ENCODE measurements at places on chromosomes 2 and 18. TPM values are rescaled to one million over a fixed set of nuclear protein-coding genes. Genes with fewer than 3 reads are reported as not detected.

Gene SPC25
- 1.4 TPM for total RNA-seq

- H3K27ac ChIP-seq, result no peak overlapping the region
- DNase-seq, result no peak
- H3K27me3 ChIP-seq, result no peaks in the 10 kb centered on the region
- H3K4me3 ChIP-seq, result no peak overlapping the region
- peaks cover 48% of the 10 kb centered on the region for H3K4me1 ChIP-seq
Observed at GRCh38 chr2:46557788-46558187, 78.4 kb downstream of the TMEM247 start.

DNA sequence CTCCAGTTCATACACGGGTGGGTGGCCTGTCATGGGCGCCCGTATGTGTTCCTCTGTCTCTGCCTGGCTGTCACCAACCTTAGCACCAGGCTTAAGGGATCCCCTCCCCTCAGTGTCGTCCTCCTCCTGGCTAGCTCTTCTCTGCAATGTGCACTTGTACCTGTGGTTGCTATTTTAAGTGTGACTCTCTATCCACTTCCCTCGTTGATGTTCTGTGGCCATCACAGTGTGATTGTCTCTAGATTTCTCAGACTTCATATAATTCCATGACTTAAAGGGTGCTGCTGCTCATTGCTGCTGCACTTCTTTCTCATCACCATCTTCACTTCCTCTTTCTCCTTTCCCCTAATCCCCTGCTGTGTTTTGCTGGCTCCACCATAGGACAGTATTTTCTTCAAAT lies 143.4 kb downstream of the EML6 start:
- H3K27ac ChIP-seq, result no peak overlapping the region
- H3K27me3 ChIP-seq, result no peaks in the 10 kb centered on the region
- no peaks in the 10 kb centered on the region for H3K36me3 ChIP-seq
- H3K4me1 ChIP-seq, result no peaks in the 10 kb centered on the region

Gene NPHP1
- total RNA-seq, result 5.6 TPM

DNA sequence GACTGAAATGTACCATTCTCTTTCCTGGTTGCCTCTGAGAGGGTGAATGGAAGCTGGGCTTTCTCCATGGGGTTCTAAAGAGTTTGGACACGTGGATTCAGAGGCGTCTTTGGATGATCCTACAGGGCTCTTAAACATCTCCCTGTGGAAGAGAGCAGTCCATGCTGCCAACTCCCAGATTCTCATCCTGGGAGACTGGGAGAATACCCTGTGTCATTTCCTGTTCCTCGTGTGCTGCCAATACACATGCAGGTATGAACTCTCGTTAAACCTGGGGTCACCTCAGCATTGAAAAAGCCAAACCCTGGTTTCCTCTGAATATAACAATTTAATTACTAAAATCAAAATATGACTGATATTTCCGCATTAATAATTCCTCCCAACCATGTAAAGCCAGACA lies 73.3 kb upstream of the NT5C1B start:
- H3K27me3 ChIP-seq, result no peaks in the 10 kb centered on the region
- no peaks in the 10 kb centered on the region for H3K36me3 ChIP-seq
- H3K4me3 ChIP-seq, result no peak overlapping the region
- no peak overlapping the region for H3K27ac ChIP-seq
- DNase-seq, result no peak
- no peaks in the 10 kb centered on the region for H3K4me1 ChIP-seq

GRCh38 chr2:207265869-207266268 lies 100.1 kb upstream of the KLF7 start:
- no peak overlapping the region for H3K27ac ChIP-seq
- DNase-seq, result no peak
- H3K27me3 ChIP-seq, result no peaks in the 10 kb centered on the region
- no peaks in the 10 kb centered on the region for H3K36me3 ChIP-seq
- no peak overlapping the region for H3K4me3 ChIP-seq
- H3K4me1 ChIP-seq, result no peaks in the 10 kb centered on the region

Gene GPATCH11
- 8.1 TPM for total RNA-seq

DNA sequence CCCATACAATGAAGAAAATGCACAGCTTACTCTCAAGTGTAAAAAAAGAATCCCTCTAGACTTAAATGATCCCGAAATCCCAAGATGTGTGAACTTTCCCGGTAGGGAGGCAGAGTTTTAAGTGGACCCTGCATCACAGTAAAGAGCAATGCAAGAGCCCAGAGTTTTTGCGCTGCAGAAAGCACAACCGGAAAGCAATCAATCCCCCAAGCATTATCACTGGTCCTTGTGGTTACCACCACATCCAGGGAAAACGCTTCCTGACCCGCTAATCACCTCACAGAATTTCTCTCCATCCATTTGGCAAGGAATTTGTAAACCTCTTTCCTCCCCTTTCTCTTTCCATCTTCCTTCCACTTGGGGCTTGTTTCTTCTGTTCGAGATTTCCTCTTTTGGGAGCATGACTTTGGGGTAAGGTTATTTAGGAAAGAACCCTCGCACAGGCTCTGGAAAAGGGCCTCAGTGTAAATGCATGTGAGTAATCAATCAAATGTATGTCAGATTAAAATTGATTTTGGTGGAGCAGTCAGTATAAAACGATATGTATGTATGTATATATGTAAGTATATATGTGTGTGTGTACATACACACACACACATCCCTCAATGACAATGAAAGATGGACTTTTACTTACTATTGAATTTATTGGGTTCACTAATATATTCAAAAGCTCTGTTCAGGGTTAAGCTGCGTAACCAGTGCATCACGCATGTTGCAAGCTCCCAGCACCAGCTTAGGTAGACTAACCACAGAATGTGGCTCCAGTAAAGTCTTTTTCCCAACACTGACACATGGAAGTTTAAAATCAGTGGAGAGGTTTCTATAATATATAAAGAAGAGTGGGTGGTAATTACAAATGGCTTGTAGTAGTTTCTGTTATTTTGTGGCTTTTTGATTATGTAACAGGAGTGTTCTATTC lies 1.6 kb downstream of the PLCL1 start:
- peaks cover 23% of the 10 kb centered on the region for H3K27me3 ChIP-seq
- H3K36me3 ChIP-seq, result no peaks in the 10 kb centered on the region
- peaks cover 22% of the 10 kb centered on the region for H3K4me1 ChIP-seq
- no peak for DNase-seq
- H3K27ac ChIP-seq, result no peak overlapping the region

DNA sequence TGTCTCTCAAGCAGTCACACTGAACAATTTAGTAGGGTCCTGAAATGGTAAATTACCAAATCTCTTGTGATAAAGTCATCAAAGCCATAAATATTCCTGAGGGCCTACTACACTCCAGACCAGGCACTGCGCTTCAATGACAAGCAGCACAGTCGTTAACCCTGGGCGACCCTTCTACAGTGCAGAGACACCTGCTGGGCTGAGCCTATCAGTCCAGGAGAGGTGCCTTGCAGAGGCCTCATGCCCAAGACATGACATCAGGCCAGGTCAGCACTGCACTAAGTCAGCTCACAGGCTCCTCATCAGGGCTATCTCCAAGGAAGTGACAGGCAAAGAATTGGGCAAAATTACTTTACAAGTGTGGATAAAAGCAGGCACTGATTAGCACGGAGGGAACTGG lies 166.4 kb upstream of the EPB41L3 start:
- H3K27me3 ChIP-seq, result no peaks in the 10 kb centered on the region
- no peak overlapping the region for H3K27ac ChIP-seq
- DNase-seq, result no peak
- H3K4me3 ChIP-seq, result no peak overlapping the region

GRCh38 chr2:100350661-100351185 lies 28.4 kb upstream of the LONRF2 start:
- no peak overlapping the region for H3K4me3 ChIP-seq
- no peaks in the 10 kb centered on the region for H3K4me1 ChIP-seq
- H3K27ac ChIP-seq, result no peak overlapping the region

DNA sequence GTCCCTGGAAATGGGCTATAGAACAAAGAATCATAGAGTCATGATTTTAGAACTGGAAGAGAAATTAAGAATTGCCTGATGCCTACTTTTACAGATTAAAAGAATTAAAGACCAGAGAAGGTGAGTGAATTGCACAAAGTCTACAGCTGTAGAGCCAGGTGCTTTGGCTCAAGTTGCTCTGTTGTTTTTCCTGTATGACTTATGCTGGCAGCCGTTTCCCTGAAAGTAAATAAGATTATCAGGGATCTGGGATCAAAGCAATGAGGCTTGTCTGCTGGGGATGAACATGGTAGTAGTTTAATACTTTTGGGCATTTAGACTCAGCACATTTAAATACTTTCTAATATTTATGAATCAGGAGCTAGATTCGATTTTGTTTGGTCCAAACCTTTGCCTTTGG lies 166.9 kb downstream of the PRPF40A start:
- no peaks in the 10 kb centered on the region for H3K36me3 ChIP-seq
- no peak overlapping the region for H3K4me3 ChIP-seq
- no peak for DNase-seq
- no peaks in the 10 kb centered on the region for H3K4me1 ChIP-seq

Gene LAMA1
- 4.7 TPM for total RNA-seq

Gene CCDC102B
- 60.7 TPM for total RNA-seq

Gene DCC
- 1.1 TPM for total RNA-seq

Gene SLC4A5
- total RNA-seq, result 2.0 TPM

- H3K27me3 ChIP-seq, result no peaks in the 10 kb centered on the region
- H3K4me1 ChIP-seq, result no peaks in the 10 kb centered on the region
- no peak overlapping the region for H3K4me3 ChIP-seq
- H3K27ac ChIP-seq, result no peak overlapping the region
- no peak for DNase-seq
Observed at GRCh38 chr2:11444737-11445136, 21.2 kb downstream of the E2F6 start.

DNA sequence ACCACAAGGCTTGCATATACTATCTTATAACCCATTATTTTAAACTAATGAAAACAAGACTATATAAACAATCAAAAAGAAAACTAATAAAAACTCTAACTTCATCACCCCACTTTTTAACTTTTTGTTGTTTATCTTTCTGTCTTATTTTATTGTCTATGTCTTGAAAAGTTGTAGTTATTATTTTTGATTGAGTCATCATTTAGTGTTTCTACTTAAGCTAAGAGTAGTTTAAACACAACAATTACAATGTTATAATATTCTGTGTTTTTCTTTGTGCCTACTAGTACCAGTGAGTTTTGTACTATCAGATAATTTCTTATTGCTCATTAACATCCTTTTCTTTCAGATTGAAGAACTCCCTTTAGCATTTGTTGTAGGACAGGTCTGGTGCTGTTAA lies 318.7 kb upstream of the ATP5MC3 start:
- H3K4me1 ChIP-seq, result no peaks in the 10 kb centered on the region
- H3K36me3 ChIP-seq, result no peaks in the 10 kb centered on the region
- no peak overlapping the region for H3K27ac ChIP-seq

GRCh38 chr2:150729495-150729955 lies 242.1 kb upstream of the RND3 start:
- no peaks in the 10 kb centered on the region for H3K4me1 ChIP-seq
- no peaks in the 10 kb centered on the region for H3K36me3 ChIP-seq
- H3K27me3 ChIP-seq, result no peaks in the 10 kb centered on the region
- H3K4me3 ChIP-seq, result no peak overlapping the region
- no peak overlapping the region for H3K27ac ChIP-seq

Gene L3MBTL4
- total RNA-seq, result 10.1 TPM

DNA sequence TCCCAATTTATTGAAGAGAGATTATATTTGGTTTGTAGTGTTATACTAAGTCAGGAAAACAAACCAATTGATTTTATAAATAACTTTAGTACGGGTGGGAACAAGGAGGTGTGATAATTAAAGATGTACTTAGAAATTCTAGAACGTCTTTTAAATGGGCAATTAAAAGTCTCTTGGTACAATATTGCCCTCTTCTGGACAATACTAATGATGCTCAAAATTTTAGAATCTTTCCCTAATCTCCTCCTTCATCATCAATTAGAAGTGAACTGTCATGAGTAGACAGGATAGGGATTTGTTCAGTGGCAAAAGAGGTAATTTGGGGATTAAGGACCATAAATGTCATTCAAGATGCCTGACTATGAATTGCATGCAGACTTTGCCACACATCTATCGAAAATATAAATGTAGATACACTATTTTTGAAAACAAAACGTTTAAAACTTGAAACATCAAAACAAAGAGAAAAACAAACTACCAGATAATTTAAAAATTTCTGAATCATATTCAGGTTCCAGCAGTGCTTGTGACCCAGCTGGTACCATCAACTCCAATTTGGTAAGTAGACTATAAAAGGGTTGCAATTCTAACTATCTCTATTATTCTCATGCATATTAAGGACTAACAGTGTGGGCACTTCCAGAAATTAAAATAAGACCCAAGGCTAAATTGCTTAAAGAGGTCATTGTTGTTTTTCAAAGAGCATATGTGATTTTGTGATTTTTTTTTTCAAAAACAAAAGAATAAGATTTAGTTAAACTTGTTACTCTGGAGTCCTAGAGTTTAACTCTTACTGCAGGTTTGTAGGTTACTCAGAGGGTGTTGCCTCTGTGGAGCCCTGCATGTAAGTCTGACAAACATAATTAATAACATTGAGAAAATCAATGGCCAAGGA lies 123.5 kb downstream of the LAMA3 start:
- peak; percentile 13 for DNase-seq
- no peaks in the 10 kb centered on the region for H3K27me3 ChIP-seq
- no peaks in the 10 kb centered on the region for H3K36me3 ChIP-seq
- H3K4me1 ChIP-seq, result no peaks in the 10 kb centered on the region

DNA sequence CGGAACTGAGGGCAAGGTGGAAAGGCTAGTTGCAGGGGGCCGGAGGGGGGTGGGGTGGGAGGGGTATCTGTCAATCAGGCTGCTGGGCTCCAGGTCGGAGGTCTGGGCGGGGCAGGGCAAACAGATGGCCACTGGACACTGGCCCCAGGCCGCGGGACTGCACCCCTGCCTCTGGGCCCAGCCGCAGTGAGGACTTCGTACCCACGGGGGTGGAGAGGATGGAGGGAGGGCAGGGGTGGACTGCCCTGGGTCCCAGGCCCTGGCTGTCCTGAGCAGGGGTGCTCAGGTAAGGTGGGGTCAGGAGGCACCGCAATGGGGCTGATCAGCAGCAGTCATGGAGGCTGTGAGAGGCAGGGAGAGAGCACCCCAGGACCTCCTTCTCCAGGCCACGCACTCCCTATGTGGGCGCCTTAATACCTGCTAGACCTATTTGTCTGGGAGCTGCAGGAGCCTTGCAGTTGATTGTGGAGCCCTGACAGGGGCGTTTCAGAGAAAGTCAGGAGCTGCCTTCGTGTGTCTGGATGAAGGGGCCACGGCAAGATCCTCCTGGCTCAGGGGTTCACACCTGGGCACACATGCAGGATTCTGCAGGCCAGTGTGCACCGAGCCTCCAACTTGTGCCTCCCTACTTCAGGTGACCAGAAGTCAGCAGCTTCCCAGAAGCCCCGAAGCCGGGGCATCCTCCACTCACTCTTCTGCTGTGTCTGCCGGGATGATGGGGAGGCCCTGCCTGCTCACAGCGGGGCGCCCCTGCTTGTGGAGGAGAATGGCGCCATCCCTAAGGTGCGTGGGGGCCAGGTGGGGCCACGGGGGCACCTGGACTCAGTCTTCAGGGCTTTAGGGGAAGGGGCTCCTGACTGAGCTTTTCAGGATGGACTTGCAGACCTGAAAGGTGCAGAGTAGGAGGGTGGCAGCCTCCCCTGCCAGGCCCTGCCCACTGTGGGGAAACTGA lies 1.5 kb downstream of the CTDSP1 start:
- DNase-seq, result peak; percentile 87
- H3K4me3 ChIP-seq, result peak overlapping the region; percentile 98
- peaks cover 43% of the 10 kb centered on the region for H3K36me3 ChIP-seq
- no peaks in the 10 kb centered on the region for H3K27me3 ChIP-seq
- H3K27ac ChIP-seq, result peak overlapping the region; percentile 99

- H3K27me3 ChIP-seq, result no peaks in the 10 kb centered on the region
- no peak overlapping the region for H3K27ac ChIP-seq
- H3K36me3 ChIP-seq, result peaks cover 83% of the 10 kb centered on the region
- no peak for DNase-seq
Observed at GRCh38 chr2:121520641-121520994, 10.1 kb upstream of the RNU4ATAC start.

Gene QPCT
- total RNA-seq, result 16.6 TPM

Gene IFT172
- 21.0 TPM for total RNA-seq

All from left lung (tissue), 14 donors.